ENCODE measurements at places on chromosomes 1 and 21.

GRCh38 chr1:51572365-51572764 lies 44.5 kb upstream of the OSBPL9 start:
- no peak for DNase-seq

DNA sequence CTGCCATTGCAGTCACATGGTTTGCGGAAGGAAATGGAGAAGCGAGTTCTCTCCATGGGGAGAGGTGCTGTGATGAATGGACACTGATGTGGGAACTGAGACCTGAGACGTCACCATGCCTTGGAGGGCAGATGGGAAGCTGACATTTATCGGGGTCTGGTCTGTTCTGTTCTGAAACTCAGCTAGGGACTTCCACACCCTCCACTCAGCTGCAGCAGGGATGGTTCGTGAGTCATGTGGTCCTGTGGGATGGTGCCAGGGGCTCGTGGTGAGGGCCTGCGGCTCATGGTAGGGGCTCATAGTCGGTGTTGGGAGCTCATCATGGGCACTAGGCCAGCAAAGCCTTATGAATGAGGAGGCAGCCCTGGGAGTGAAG lies 6.1 kb downstream of the GPR137B start:
- no peak for DNase-seq

- no peak for DNase-seq
Measured at GRCh38 chr1:161390559-161390858, 22.8 kb upstream of the CFAP126 start.

DNA sequence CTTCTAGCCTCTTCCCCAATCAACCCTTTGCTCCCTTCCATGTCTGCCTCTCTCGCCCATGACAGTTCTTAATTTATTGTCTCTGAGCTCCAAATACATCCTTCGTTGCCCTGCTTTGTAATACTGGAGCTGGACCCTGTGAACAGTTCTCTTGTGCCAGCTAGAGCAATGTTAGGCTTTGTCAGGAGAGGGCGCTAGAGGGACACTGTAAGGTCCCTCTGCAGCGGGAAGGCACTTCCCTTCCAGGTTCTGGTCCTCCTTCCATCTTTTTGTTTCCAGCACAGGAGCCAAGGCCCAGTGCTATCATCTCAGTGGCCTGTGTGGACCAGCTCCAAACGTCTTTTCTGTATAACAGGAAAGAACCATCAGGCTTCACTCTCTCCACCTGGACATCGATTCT lies 95.9 kb downstream of the PTPRU start:
- DNase-seq: no peak

DNA sequence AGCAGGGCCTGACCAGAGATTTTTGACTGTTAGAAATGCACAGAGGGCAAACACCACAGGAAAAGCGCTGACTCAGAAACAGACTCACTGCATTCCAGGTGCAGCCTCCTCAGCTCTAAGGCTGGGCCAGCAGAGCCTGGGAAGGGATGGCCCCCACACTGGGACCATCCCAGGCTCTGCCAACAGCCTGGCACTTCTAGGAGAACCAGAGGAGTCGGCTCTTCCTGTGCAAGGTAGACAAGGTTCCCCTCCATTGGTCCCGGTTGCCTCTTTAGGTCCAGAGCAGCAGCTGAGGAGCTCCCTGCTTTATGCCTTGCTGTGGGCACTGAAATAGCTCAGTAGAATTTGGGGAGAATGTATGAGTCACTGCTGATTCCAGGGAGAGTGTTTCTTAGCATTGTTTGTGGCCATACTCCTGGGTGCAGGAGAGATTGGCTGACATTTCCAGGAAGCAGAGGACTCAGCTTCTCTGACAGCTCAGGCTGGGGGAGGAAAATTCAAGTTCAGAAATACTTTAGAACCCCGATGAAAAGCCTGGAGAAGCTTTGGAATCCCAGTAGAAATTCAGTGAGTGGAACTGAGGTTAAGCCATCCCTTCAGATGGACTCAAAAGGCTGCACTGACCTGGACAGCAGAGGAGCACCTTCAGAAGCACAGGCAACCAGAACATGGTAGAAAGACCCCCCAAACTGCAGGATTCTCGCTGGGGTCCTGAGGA lies 19.7 kb downstream of the PRAMEF1 start:
- DNase-seq: no peak

- no peak for DNase-seq
Measured at GRCh38 chr1:88179943-88180342, 504.1 kb upstream of the PKN2 start.

DNA sequence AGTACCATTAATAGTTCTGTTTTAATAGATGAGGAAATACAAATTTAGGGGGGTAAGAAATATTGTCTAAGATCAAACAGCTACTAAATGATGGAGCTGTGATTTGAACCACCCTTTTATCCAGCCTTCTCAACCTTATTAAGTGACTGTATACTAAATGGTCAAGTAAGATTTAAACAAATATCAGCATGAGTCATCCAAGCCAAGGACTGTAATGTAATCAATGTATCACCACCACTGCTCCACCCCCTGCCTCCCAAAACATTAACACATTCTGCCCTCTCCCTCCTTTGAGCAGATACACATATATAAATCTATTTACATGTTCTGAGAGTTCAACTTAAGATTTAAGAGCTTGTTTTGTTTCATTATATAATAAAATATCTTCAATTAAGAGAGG lies 58.9 kb downstream of the LRRC40 start:
- no peak for DNase-seq

DNA sequence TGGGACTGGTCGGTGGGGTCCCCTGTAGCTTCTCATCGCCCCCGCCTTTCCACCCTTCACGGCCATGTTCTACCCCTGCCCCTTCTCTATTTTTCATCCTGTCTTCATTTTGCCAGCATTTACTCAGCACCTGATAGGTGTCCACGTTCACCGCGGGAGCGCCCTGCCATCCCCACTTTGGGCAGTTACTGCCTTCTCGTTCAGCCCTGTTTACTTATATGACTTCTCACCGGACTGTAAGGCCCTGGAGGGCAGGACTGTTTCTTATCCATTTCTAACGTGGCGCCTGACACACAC lies 380 bp downstream of the MFN2 start:
- DNase-seq: no peak

- peak; percentile 86 for DNase-seq
Measured at GRCh38 chr1:154961207-154962155, at the start of gene PYGO2. Gene PYGO2 (minus strand): TSS chr1:154961782. CDS start chr1:154961576, 206 bp downstream.

GRCh38 chr1:25836695-25837094 lies 16.9 kb downstream of the MTFR1L start:
- DNase-seq: no peak

DNA sequence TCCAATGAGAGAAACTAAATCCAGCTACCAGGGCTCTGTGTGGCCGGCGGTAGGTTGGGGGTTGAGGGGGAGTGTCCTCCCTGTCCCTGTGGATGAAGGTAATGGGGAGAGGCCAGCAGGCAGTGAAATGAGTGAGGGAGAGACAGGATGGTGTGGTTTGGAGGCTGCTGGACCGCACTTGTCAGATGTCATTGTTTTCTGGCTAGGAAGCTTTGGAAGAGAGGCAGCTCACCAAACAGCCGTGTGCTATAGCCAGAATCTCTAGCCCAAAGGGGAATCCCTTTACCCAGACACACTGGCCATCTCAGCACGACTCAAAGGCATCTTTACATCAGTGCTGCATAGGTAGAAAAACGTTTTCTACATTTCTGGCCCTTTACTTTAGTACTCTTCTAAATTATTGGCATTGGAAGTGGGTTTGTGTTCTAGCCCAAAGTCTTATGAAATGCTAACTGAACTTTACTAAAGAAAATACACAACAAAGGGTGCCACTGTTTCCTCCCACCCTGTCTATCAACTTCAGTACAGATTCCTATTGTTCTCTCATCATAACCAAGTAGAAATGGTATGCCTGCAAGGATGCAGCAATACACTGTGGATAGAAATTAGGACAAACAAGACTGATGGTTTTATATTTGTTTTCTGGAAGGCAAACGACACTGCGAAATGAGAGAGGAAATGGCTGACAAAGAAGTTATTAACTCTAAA lies 95.9 kb upstream of the COA6 start:
- DNase-seq: no peak

DNA sequence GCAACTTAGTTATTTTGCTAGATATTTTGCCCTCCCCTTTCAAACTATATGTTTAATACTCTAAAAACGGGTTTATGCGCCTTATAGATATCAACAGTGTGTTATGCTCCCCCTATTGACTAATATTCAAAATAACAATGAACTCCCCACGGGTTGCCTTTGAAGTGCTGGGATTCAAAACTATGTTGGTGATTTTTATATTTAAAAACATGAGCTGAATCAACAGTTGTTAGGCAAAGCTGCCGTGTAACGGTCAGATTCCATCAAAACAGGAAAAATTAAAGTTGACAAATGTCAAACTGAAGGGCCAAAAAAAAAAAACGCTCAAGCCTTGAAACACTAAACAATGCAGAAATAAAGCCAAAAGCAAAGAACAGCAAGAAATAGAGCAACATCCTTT lies 2.5 kb downstream of the TGFBR3 start:
- DNase-seq: no peak

GRCh38 chr1:17675744-17676143 lies 79.4 kb upstream of the ACTL8 start:
- DNase-seq: no peak

- no peak for DNase-seq
Measured at GRCh38 chr1:16369821-16370220, 2.8 kb downstream of the SZRD1 start.

DNA sequence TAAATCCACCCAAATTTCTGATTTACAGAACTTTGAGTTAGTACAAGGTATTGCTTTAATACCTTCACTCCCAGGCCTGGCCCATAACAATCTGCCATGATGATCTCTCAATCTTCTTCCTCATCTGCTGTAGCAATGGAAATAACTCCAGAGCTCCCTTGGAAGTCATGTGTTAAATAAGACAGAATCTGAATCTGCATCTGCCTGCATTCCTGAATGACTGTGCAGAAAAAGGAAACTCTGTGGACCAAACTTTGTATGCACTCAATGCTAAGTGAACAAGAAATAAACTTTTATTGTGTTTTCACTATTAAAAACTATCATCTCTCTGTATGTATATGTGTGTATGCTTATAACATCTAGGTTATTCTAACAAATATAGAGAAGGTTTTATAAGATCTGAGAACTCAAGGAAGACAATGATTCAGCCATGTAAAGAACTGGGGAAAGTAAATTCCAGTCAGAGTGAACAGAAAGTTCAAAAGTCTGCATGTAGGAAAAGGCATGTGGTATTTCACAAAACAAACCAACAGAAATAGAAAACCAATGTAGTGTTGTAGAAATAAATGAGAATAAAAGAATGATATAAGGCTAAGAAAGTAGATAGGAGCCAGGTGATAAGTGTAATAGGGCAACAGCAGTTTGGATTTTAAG lies 390.2 kb downstream of the USH2A start:
- DNase-seq: no peak

DNA sequence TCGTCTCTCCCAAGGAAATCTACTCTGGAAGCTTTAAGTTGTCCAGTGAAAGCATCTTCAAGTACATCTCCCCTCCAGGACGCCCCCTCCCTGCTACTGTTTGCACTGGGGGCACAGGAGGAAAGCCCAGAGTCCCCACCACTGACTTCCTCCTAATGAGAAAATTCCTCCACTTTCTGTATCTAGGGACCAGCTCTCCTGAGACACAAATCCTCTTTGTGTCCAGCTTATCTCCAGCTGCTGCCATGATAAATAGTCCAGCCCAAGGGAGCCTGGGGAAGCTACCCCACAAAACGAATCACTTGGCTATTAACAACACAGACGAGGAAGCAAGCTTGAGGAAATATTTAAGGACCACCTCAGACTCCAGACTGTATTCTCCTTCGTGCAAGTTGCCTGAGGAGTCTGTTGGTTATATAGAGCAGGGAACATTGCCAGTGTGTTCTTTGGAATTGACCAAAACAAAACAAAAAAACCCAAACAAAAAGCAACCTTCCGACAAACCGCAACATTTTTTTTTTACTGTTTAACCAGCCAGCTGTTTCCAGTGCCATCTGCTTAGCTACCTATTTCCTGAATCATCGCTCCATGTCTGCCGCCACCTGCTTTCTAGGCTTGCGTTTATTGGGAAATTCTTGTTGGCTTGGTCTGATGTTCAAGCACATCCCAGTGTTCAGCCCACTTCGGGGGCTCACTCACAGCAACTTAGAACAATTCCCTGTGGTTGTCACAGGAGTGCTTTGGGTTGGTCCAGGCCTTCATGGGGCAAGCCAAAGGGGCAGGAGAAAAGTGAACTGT lies 7.7 kb downstream of the C1orf226 start:
- no peak for DNase-seq

DNA sequence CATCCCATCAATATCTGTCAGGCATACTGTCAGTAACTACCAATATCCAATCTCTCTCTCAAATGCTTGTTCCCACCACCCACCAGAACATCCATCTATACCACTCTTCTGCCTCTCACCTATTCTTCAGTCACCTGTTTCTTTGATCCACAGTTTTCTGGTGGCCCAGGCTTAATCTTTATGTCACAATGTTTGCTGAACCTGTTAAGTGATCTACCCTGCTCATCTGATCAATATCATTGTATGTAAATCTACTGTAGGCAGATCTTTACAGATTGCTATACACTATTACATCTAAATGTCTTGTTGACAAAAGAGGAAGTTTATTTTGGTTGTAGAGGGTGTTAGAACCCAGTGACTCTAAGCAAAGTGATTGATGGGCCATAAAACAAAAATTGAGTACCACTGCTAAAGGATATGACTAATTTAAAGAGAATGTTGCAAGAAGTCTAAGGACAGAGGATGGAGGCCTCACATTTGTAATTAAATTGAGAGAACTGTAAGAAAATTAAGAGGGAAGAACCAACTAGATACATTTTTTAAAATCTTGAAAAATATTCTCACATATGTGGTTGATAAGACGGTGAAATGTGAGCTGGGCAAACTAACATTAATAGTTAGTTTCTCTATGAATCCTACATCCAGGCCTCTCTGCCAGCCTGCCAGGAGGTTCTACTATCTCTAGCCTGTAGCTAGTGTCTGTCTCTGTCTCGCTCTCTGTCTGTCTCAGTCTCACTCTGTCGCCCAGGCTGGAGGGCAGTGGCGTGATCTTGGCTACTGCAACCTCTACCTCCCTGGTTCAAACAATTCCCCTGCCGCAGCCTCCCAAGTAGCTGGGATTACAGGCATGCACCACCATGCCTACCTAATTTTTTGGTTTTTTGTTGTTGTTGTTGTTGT lies 34.1 kb downstream of the EGLN1 start:
- no peak for DNase-seq

DNA sequence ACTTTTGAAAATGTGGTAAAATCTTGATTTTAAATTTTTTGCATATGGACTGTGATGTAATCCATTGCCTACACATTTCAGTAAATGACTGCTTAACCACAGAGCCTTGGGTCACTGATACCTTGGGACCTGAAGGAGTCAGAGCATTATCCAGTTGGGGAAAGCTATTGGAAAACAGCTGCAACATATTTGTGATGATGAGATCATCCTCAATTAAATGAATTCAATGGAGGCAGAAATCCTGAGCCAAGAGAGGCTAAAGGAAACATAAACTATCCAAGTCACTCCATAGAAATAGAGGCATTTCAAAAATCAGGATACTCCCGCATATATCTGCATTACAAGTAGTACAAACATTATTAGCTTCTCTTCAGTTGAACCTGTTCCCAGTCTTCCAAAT lies 99.8 kb upstream of the PRMT6 start:
- no peak for DNase-seq

GRCh38 chr1:241442686-241443085 lies 76.9 kb downstream of the FH start:
- DNase-seq: no peak
